Memory B cell (primary cell): ENCODE measurements at places on chromosomes 5 and 9.

DNA sequence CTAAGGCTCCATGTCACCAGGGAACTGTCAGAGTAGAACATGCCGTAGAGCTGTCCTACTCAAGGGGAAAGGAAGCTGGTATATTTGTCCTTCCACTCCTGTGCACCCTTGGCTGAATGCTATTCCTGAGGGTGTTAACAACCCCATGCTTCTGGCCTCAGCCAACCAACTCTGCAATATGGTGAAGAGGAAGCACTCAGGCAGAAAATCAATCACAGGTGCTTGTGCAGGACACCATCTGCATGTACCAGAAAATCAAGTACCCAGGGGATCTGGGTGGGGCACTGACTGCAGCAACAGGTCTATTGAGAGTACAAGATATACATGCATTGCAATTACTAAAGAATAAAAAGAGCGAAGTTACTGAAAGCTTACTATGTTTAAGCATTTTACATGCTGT is 51.4 kb upstream of the NEK6 start:
- peak; percentile 40 for DNase-seq

- no peak for DNase-seq
These were observed 341.3 kb downstream of the DRD1 start for GRCh38 chr5:175102717-175103116.

- DNase-seq: no peak
These were observed 215.7 kb downstream of the ATPSCKMT start for GRCh38 chr5:10034001-10034400.

GRCh38 chr5:15645381-15646160 is 145.6 kb downstream of the FBXL7 start:
- DNase-seq: no peak

- no peak for DNase-seq
These were observed 43.5 kb upstream of the PJA2 start for GRCh38 chr5:109453251-109453650.

GRCh38 chr5:142382186-142382585 is 57.4 kb upstream of the SPRY4 start:
- DNase-seq: no peak

DNA sequence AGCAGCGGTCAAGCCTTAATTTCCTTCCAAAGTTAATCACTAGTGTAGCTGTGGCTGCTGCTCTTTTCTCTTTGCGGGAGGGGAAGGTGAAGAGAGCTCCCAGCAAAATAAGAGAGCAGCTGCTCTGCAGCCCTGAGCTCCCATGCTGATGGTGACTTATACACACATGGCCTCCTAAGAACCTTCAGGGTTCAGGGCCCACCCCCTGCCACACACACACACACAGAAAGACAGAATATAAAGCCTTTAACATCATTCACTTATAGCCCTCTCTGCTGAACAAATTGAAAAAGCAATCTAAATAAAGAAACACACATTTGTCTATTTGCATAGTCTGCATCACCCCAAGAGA is 43.6 kb downstream of the GAS1 start:
- DNase-seq: no peak

- DNase-seq: no peak
These were observed 123.2 kb downstream of the DCP2 start for GRCh38 chr5:113099822-113100221.

GRCh38 chr5:51621156-51621555 is 237.9 kb downstream of the ISL1 start:
- no peak for DNase-seq

GRCh38 chr9:91407580-91408318 is 15.9 kb downstream of the NFIL3 start:
- no peak for DNase-seq

DNA sequence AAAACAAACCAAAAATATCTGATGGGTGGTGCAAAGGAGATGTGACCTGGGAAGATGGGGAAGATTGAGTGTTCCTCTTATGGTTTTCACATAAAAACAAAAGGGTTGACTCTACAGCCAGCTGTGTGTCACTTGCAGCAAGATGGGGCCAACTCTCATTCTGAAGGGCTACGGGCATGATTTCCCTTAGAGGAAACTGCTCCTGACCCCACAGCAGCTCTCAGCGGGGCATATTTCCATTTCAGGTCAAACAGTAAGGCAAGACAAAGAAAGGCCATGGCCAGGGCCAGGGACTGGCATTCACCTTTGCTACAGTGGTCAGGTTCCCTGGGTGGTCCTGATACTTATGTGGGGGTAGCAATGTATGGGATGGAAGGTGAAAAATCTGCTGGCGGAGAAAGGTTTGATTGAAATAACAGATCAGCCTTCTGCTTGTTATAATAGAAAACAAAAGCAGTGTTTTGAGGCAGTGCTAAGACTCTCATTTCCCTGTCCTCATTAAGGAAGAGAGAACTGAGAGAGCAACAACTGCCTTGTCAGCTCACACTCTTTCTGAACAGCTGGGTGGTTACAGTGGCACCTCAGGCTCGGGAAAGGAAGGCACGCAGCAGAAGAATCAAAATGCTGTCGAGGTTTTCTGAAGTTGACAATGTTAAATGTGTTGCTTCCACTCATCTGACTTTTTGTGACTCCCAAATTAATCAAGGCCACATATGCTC is 120.7 kb upstream of the PCA3 start:
- no peak for DNase-seq

DNA sequence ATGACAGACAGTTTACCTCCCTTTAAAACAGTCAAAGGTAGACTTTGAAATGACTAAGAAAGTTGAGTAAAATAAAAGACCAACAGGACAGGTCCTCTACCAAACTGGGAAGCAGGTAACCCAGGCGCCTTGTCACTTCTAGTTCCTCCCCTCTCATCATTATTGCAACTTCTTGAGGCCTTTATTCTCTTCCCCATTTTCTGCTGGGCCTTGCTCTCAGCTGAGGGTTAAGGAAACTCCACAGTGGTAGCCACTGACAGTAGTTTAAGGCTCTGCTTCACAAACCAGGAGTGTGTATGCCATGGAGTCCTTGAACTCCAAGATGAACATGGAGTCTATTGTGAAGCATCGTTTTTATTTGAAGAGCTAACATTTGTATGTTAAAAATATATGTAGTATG is 36.9 kb upstream of the TCERG1 start:
- DNase-seq: no peak

- no peak for DNase-seq
These were observed 10.6 kb upstream of the SLC6A19 start for GRCh38 chr5:1190837-1191239.

GRCh38 chr9:109600142-109600541 is 102.0 kb upstream of the PTPN3 start:
- no peak for DNase-seq

DNA sequence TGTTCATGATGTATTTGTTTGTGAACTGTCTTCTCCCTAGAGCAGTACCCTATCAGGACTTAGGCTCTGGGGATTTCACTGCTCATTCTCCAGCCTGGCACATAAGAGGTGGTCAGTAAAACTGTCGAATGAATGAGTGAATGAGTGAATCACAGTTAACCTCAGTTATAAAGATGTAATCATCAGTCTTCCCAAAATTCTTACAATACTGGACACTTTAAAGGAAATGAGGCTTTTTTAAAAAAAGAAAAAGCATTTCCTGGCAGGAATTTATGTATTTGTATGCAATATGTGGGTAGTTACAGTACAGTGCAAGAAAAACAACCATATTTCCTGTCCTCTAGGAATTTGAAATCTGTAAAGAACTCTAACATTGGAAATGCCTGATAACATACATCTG is 59.6 kb downstream of the RAI14 start:
- DNase-seq: no peak

- no peak for DNase-seq
These were observed 3.8 kb upstream of the ITGA2 start for GRCh38 chr5:52985306-52985705.

DNA sequence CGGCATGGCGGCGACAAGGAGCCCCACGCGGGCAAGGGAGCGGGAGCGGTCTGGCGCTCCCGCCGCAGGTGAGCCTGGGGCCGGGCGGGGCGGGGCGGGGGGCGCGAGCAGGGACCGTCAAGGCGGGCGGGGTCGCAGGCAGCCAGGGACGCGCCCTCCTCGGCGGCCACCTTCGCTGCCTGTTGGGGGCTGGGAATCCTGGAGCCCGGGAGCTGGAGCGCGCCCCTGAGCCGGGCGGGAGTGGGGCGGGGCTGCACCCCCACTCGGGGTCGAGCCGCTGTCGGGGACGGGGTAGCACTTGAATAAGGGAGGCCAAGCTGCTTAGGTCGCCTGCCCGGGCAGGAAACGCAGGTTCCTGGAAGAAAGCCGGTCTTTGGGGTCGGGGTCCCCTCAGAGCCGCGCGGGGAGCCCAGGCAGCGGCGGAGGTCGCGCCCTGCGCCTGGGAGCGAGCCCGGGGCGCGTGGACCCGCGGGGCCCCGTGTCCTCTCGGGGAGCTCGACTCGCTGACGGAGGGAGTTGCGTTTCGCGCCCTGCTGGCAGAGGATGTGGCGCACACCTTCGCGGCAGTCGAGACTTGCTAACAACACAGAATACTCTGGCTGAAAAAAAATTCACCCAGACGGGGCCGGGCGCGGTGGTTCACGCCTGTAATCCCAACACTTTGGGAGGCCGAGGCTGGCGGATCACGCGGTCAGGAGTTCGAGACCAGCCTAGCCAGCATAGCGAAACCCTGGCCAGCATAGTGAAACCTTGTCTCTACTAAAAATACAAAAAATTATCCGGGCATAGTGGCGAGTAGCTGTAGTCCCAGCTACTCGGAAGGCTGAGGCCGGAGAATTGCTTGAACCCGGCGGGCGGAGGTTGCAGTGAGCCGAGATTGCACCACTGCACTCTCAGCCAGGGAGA is 552 bp downstream of the OTULINL start:
- peak; percentile 65 for DNase-seq
